ENCODE measurements at places on chromosomes 4 and X.
A peak's percentile ranks its signal among the peaks of the same experiment; 100 is the strongest.

DNA sequence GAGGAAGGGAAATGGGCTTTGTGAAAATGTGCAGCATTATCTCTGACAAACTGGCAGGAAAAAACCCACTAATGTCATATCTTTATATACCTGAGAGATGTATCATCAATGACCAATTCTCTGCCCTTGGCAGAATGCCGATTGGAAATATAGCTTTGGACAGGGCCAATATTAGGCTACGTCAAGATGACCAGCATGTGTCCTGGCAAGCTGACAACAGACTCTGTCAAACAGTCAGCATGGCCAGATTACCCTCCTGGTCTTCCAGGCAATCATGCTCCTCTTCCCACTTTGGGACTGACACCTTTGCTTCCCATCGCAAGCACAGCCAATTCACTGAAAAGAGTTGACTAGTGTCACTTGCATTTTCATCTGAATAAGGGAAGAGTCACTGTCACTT lies 57.0 kb downstream of the SORBS2 start:
- DNase-seq: no peak

- no peak for DNase-seq
Observed at GRCh38 chrX:11588097-11588496, 77.6 kb downstream of the ARHGAP6 start.

GRCh38 chrX:118496763-118497079 lies 1.1 kb downstream of the DOCK11 start:
- no peak for DNase-seq

GRCh38 chr4:126583509-126583908 lies 1049.2 kb upstream of the INTU start:
- peak; percentile 3 for DNase-seq

DNA sequence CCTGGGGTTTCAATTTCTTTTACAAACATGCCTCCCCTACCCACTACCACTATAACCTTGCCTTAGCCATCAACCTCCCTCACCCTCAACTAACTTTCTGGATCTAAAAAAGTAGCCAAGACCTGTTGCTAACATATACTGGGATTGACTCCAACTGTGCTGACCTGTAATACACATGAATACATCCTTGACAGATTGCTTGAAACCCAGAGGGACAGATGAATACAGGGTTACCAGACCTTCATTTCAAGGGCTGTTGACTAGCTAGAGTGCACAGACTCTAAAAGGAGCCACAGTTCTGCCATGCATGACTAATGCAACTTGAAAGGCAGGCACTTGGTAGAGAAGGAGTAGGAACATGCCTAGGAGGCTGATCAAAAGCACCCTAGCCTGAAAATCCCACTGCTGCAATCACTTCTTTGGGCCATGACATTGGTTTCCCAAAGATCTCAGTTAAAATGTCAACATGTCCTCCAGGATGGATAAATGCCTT lies 121.0 kb downstream of the PCDH19 start:
- DNase-seq: no peak

GRCh38 chr4:38387348-38387747 lies 276.7 kb upstream of the KLF3 start:
- no peak for DNase-seq

DNA sequence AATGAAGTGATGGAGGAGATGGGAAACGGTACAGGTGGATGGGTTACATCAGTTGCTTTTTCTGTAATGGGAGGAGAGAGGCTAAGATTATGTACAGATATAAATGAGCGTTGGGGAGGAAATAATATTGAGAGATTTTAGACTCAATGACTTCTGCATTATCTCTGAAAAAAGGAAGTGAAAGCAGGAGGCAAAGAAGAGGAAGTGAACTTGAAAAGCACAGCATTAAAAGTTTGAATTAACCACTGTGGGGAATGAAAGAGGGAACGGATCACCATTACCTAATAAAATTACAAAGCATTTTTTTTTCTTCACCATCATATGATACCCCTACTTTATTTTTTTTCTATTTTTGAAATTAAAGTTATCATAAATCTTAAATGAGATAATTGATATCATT lies 1025.5 kb downstream of the RPA4 start:
- no peak for DNase-seq

GRCh38 chr4:23365086-23365485 lies 524.8 kb downstream of the PPARGC1A start:
- no peak for DNase-seq

DNA sequence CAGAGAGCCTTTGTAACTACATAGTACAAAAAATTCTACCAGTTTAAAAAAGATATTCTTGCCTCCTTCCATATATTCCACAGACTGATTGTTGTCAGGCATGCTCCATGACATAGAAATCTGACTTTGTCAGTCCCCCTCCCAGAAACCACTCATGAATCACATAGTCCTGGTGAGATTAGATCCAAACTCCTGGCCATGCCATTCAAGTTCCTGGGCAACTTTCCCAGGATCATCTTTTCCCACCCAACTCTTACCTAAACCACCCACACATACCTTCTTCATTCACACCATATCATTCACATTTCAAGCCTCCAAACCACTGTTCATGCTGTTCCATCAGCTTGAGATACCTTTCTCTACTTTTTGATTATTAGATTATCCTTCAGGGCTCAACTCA lies 46.4 kb downstream of the SLC16A2 start:
- DNase-seq: no peak

DNA sequence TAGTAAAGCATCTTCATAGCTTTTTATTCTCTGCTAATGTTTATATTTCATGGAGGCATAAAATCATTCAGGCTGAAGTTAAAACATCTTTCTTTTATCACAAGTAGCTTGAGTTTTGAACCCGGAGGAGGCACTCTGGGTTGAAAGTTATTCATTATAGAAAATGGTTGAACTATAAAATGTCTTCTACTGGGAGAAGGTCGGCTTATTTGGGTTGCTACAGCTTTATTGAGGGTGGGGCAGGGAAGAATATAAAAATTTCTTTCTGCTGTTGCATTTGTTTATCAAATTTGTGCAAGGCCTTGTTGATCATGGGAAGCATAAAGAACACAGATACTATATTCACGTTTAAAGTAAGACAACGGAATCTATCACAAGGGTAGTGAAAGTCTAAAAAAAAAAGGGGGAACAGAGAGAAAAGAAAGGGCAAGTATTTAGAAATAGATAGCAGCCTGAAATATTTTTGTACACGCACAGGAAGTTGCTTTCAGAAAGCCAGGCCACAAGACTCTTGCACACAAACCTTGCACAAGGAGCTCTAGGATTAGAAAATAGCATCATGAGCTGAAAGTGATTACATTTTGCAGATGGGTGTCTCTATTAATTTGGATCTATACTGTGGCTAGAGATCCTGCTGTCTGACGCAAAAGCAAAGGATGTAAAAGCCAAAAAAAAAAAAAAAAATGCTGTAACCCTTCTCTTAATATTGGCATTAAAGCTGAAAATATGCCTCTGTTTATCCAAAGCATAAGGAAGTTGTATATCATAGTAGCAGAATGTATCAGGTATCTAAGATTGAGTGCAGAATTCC lies 37.2 kb upstream of the FAM9C start:
- DNase-seq: no peak

GRCh38 chrX:14409341-14409740 lies 120.0 kb upstream of the GLRA2 start:
- peak; percentile 33 for DNase-seq

- DNase-seq: no peak
Observed at GRCh38 chrX:95383778-95384177, 1300.9 kb upstream of the DIAPH2 start.

DNA sequence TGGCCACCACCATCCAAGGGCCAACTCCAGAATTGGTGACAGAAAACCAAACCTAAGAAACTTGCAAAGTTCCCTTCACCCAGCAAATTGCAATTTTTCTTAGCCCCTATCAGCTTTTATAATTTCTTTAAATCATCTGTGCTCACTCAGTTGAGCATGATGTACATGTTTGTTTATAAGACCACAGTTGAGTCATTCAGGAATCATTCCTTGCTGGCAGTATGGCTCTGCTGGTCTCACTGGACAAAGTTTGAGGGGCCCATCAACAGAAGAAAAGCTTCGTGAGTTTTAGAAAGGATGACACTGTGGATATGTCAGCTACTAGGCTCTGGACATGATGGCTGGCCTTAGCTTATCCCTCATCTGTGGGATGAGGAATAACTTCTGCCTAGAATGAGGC lies 4.0 kb downstream of the TRPC5 start:
- no peak for DNase-seq

Data from HFFc6 (cell line).